ENCODE measurements at places on chromosomes 12 and 14.

DNA sequence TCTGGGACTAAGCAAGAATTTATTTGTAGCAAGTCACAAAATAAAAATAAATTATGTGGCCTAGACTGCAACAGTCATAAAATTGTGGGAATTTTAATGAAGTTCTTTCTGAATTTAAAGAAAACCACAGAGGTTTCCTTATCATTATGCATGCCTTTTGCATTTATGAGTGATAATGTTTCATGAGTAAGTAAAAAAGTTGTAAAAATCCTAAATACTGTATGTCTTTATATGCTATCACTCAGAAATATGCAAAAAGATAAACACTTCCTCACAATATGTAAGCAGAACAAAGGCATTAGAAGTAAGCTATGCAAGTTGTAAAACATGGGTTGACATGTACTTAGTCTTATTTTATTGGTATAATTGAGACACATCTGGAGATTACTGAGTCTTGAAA, 239.4 kb upstream of the PDE3A start:
- DNase-seq: no peak

GRCh38 chr14:93954900-93955849, 21.2 kb downstream of the ASB2 start:
- no peak for DNase-seq

DNA sequence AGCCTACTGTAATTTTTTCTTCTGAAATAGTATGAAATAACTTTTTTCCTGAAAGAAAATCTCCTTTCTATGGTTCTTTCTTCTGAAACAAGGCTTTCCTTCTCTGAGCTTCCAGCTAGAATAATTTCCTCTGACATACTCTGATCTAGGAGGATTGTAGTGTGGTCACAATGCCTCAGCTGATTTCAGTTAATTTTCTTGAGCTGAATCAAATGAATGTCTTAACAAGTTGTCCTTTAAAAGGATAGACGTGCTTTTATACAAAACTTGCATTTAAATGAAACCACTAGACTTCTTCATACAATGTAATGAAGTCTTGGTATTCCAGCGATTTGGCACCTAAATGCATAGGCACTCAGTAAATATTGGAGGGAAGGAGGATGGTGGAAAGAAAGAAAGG, 94.4 kb downstream of the BICD1 start:
- no peak for DNase-seq

GRCh38 chr12:3152011-3152511, 74.9 kb downstream of the TSPAN9 start:
- DNase-seq: no peak

DNA sequence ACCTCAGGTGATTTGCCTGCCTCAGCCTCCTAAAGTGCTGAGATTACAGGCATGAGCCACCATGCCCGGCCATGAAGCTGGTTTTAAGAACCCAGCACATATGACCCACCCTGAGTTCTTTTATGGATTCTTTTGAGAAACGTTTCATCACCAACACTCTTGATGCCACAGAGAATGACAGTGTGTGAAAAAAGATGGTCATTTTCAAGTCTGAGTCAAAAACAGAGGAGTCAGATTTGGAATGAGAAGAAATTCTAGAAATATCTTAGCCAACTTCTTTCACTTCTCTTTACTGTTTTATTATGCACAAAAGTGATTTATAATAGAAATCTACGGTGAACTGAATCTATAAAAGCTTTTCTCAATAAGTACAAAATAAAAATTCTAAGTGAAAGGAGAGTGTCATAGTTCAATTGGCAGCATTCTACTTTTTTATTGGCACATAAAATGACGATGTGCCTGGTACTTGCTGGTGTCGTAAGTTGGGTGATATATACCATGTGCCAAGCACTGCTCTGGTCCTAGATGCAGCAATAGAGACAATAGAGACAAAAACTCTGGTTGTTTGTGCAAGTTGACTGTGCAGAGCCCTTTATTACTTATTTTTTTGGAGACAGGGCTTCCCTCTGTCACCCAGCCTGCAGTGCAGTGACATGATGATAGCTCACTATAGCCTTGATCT, 33.9 kb downstream of the CCDC177 start:
- no peak for DNase-seq

GRCh38 chr12:75747572-75748021, 236.2 kb upstream of the KRR1 start:
- DNase-seq: no peak

- no peak for DNase-seq
These were observed 12.4 kb downstream of the ST8SIA1 start for GRCh38 chr12:22322091-22322490.

DNA sequence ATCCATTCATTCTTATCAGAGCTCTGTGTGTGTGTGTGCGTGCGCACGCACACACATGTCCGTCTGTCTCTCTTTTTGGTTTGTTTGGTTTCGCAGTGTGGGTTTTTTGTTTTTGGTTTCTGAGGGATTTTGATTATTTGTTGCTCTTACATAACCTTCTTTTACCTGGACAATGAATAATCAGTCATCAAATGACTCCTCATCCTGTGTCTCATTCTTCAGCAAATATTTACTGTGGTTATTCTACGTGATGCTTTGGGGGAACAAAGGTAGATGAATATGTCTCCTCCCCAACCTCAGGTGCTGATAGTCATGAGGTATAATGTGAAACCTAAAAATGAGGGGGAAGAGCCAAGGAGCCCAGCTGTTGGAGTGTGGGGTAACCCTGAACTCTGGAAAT, 92.4 kb downstream of the SAMD4A start:
- no peak for DNase-seq

- DNase-seq: no peak
These were observed 25.4 kb downstream of the PRKCH start for GRCh38 chr14:61346793-61347192.

DNA sequence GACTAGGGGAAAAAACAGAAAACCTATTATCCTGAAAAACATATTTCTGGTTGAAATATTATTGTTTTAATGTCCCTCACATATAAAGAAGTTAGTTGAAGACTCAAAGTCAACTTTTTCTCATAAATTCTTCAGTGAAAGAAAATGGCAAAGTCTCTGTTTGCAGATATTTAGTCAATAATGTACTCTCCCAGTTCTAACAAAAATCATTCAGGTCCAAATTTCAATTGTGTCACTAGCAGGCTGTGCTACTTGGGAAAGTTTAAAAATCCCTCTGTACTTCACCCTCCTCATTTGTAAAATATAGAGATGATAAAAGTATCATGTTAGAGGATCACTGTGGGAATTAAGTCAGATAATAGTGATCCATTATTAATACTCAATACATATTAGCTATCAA, 496.5 kb downstream of the FSCB start:
- no peak for DNase-seq

- DNase-seq: no peak
These were observed 205.7 kb downstream of the TTC8 start for GRCh38 chr14:89029961-89030694.

- DNase-seq: no peak
These were observed 554.5 kb downstream of the TMEM121 start for GRCh38 chr14:106080922-106081321.

- DNase-seq: no peak
These were observed 120.0 kb upstream of the NOS1 start for GRCh38 chr12:117481470-117481869.

- no peak for DNase-seq
These were observed 7.1 kb downstream of the ZFP36L1 start for GRCh38 chr14:68785534-68786490.

GRCh38 chr12:43145481-43145880, 406.5 kb downstream of the ADAMTS20 start:
- no peak for DNase-seq

GRCh38 chr12:115450017-115450416, 766.0 kb upstream of the TBX3 start:
- no peak for DNase-seq

DNA sequence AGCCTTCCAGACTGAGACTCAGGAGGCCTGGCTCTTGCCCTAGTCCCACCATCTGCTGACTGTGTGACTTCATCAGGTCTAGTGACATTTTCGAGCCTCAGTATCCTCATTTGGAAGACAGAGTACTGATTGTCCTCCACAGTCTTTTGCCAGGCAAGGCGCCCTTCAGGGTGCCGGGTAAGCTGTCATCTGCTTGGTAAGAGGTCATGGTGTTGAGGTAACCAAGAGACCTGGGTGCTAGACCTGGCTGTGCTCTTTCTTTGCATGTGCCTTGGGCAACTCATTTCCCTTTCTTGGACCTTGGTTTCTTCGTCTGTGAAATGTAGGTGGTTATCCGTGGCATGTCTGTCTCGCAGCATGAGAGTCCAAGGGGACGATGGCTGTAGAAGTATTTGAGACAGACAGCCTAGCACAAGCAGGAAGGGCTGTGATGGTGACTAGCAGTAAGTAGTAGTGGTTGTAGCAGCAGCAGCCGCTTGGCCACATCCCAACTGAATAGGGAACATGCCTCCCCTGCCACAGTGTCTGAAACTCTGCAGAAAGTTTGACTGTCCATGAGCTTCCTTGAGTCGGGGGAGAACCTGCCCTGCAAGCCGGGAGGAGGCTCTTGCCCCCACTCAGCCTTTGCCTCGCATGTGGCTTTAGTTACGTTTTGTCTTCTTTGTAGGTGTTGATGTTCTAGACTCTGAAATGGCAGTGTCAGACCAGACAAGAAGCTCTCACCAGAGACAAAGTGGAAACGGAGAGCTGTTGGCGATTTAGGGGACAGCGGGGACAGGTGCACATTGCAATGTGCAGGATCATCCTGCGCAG, 40.3 kb downstream of the EVL start:
- no peak for DNase-seq

DNA sequence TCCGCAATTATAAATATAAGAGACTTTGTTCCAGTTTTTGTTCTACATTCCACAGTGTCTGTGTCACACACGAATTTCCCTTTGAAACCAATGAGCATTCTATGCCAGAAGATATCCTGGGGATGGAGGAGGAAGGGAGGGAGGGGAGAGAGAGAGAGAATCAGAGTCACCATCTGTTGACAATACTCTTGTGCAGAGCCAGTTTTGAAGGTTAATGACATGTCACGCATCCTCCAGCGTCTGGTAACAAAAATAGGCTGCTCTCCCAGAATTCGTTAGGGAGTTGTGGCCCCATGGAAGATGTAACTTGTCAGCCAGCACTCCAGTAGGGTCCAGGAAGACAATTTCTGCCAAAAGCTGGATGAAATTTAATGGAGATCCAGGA, 213.5 kb upstream of the KRR1 start:
- DNase-seq: no peak

DNA sequence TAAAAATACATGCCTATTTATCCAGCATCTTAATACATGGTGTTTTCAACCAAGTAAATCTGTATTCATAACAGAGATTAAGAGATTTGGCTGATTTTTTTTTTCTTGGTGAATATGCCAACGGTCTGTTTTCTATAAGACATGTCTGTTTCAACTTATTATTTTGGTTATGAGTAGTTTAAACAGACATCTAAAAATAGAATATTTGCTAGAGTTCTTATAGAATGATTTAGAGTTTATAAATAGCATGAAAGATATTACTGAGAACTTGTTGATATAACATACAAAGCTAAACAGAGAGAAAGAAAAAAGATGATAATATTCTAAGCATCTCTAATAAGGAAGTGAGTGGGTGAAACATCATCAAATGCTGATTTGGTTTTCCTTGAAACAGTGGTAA, 199.9 kb downstream of the CCDC91 start:
- no peak for DNase-seq

DNA sequence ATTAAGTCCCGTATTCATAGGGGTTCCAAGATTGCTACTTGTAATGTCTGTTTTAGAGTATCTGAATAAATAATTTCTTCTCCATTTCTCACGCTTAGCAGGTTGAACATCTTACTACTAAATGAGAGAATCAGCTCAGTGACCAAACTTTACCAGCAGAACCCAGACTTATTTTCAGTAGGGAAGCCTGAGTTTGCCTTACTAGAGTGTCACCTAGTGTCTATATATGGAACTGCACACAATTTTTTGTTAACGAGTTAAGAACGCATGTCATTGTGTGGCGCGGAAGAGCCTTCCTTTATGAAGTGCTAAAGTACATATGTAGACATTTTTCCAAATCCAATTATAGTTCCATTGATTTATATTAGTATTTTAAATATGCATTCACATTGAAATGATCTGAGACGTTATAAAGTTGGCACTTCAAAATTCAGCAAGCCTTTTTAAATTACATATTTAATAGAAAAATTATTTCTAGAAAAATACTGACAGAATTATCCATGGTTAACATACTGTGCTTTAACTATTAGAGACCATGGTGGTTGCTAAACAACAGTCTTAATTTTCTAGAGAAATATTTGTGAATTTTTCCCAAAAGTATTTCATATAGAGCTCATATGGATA, 88.3 kb downstream of the RPS29 start:
- DNase-seq: no peak

DNA sequence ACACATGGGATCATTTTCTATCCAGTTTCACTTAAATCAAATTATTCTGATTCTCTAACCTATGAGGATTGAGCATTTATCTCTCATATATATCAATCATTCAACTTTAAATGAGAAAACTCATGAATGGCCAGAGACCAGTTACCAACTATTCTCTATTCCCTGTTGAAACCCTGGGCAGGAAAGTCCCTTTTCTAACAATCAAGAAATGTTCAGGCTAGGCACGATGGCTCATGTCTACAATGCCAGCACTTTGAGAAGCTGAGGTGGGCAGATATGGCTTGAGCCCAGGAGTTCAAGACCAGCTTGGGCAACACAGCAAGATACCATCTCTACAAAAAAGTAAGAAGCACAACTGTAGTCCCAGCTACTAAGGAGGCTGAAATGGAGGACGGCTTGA, 18.0 kb downstream of the FMNL3 start:
- no peak for DNase-seq

GRCh38 chr14:21711360-21711961, 37.8 kb upstream of the OR4E1 start:
- DNase-seq: no peak

DNA sequence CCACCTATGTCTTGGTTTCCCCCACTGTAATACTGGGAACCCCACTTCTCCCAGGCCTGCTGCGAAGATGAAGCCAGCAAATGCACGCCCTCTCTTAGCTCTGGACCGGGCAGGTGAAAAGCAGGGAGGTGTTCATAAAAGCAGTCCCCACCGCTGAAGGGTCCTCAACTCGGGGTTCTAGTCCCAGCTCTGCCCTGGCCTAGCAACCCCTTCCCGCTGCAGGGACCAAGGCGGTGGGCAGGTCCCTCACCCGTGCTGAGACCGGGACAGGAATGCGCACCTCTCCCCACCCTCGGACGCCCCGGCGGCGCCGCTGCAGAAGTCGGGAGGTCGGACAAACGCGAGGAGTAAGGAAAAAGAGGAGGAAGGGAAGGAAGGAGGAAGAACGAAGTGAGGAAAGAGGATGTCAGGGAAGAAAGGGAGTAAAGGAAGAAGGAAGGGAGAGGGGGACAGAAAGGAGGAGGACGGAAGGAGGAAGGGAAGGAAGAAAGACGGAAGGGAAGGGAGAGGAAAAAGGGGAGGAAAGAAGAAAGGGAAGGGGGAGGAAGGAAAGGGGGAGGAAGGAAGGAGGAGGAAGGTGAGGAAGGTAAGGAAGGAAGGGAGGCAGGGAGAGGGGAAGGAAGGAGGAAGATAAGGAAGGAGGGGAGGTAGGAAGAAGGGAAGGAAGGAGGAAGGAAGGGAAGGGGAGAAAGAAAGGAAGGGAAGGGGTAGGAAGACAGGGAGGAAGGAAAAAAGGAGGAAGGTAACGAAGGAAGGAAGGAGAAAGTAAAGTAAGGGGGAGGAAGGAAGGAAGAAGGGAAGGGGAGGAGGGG, 701 bp downstream of the SPRING1 start:
- DNase-seq: no peak

- no peak for DNase-seq
These were observed 210.6 kb downstream of the SLC6A15 start for GRCh38 chr12:84702001-84702400.

- DNase-seq: no peak
These were observed 125.3 kb upstream of the PRMT8 start for GRCh38 chr12:3365463-3366411.

- DNase-seq: no peak
These were observed 17.5 kb upstream of the PPP1CC start for GRCh38 chr12:110760204-110760609.
